Stimulated activated CD4-positive, alpha-beta T cell treated with anti-CD3 and anti-CD28 coated beads, Interleukin-1b, Interleukin-23, amount 100 ng/mL, for 1 hour (primary cell): ENCODE measurements at places on chromosomes 7 and 10.

GRCh38 chr7:23341846-23342598 lies 42.9 kb downstream of the MALSU1 start:
- no peak for DNase-seq

GRCh38 chr7:51067757-51068156 lies 248.9 kb downstream of the COBL start:
- DNase-seq, result no peak

- no peak for DNase-seq
These were observed 27.0 kb upstream of the FRAT2 start for GRCh38 chr10:97361537-97361901.

DNA sequence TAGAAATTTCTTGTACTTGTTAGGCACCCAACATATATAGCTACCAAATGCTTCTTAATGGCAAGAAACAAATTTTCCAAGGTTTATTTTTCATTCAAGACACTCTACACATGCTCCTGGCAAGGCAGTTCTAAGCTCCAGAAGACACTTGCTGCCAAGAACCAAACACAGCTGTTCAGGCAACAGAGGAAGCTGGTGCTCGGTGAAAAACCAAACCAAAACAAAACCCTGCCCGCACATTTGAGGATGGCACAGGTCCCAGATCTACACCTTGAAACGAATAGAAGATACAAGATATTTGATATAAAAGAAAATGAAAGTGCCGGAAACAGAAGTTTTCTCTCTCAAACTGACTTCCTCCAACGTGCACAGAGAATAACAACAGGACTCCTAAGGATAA lies 4.9 kb upstream of the DNTT start:
- no peak for DNase-seq

DNA sequence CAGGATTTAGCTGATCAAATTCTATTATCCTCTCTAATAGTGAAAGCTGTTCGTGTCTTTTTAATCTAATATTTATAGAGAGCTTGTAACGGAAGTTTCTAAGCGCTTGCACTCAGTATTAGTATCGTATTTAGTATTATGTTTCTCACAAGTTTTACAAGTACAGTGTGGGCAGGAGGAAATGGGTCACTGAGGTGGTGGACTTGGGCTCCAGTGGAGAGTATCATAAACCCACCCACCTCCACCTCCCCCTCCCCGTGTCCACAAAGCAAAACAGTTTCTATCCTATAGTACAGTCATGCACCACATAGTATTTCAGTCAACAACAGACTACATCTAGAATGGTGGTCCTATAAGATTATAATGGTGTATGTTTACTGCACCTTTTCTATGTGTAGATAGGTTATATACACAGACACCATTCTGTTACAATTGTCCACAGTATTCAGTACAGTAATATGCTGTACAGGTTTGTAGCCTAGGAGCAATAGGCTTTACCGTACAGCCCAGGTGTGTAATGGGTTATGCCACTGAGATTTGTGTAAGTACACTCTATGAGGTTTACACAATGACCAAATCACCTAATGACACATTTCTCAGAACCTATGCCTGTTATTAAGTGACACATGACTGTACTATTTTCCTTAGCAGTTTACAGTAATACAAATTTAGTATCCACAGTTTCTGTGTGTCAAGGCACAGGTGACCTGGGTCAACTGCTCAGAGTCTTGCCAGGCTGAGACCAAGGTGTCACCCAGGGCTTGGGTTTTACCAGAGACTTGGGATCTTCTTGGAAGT lies 1021.3 kb upstream of the C7orf33 start:
- no peak for DNase-seq

DNA sequence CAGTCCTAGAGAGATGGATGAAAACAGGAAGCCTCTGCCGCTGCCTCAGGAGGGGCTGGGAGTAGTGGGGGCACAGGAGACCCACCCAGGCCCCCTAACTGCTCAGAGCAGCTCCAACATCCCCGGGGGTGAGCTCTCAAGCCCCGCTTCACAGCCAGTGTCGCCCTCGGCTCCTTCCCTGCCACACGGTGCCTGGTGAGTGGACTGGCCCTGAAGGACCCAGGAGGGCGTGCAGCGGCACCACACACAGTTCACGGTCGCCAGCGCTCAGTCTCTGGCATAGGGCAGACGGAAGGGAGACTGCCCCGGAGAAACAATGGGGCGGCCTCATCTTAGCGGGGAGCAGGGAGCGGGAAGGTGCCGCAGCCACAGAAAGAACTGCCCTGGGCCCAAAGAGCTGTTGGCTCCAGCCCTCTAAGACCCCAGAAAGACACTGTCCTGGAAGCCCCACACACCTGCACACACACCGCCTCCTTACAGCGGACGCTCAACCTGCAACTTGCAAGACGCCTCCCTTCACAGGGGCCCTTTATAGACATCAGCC lies 1.2 kb downstream of the CLDN15 start:
- no peak for DNase-seq

DNA sequence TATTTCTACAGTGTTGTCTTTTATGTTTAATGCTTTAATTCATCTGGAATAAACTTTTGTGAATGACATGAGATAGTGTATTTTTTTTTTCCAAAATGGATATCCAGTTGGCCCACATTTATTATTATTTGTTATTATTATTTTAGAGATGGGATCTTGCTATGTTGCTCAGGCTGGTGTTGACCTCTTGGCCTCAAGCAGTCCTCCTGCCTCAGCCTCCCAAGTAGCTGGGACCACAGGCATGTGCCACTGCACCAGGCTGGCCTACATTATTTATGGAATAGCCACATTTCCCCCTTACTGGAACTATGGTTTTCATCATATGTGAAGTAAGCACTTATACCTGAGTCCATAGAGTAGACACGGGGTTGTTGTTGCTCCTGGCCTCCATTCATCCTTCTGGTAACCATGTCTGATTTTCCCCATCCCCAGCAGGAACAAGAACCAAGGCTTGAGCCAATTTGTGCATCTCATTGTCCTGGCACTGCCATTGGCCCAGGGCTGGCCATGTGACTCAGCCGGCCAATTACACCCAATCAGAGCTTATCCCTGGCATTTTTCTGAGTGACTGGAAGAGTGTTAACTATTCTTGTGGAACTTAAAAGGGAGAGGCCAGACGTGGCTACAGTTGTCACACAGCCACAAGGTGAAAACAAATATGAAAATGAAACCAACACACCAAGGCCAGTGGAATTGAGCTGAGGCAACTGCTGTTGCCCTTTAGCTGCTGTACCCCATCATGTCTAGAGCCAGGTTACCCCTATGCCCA lies 23.1 kb downstream of the PRF1 start:
- DNase-seq, result no peak

DNA sequence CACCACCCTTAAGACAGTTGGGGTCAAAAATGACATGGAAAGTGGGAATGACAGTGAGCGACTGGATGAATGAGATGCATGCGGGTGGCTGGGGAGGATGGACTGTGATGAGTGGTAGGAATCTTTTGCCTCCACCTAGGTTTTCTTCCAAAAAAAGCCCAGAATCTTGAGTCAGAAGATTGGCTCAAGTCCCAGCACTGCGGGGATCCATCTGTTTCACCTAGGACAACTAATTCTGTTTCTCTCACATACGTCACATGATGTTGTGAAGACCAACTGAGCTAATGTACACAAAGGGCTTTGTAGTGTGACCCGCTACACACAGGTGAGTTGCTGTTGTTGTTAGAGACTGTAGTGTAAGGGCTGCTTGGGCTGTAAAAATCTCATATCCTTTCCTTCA lies 58.5 kb upstream of the SLC35B4 start:
- no peak for DNase-seq

- DNase-seq, result no peak
These were observed 5.4 kb downstream of the SGPL1 start for GRCh38 chr10:70820976-70821750.

- DNase-seq, result no peak
These were observed 123.7 kb upstream of the ASAH2 start for GRCh38 chr10:50375051-50375452.
